ENCODE measurements at places on chromosomes 2 and 18.

DNA sequence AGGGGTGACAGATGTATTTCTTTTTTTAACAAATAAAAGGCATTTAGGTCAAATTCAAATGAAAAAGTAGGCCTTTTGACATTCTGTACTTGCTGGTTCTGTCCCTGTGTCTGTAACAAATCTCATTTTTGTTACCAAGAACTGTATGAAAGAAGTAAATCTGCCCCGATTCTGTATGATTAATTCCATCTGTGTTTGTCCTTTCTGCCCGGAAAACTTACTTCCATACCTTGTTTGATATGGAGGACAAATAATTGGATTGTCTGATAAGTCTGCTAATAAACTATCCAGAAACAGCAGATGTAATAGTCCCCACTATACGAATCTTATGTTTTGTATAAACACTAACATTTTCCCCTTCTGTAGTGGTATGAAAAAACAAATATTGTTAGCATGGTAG is 69.8 kb downstream of the MEX3C start:
- no peak for DNase-seq

DNA sequence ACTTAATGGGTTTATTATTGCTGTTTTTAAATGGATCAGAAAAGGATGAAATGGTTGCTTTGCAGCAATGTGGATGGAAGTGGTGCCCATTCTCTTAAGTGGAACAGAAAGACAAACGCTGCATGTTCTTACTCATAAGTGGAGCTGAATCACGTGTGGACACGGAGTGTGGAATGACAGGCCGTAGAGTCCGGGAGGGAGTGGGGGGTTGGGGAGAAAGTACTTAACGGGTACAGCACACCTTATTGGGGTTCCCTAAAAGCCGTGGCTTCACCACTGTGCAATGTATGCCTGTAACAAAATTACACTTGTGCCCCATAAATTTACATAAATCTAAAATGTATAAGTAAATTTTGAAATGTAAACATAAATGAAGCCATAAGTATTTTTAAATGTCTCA is 64.0 kb upstream of the CTDP1 start:
- DNase-seq = no peak

GRCh38 chr2:95374921-95375471 is 27.5 kb upstream of the FAHD2A start:
- DNase-seq = no peak

DNA sequence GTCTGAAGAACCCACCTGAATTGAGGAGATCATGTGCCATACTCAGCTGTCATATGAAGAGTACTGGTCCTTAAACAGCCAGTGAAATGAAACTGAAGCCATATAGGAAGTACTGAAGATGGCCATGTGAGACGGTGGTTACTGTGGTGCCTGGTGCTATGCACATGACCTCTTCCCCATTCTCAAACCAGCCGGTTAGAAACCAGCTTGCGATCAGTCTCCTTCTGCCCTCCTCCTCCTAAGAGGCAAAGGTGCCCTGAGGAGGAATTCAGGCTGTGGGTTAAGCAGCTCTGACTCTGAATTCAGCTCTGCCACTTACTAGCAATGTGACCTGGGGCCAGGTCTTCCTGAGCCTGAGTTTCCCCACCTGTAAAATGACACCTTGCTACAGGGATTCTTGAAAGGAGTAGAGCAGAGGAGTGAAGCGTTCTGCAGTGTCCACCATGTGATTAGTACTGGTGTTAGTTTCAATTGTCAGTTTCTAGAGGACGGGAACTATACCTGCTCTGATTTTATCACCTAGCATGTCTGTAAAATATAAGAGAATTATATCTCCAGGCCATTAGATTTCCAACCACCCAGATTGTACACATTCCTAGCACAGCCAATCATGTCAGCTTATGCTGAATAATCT is 5.1 kb downstream of the FECH start:
- DNase-seq = peak; percentile 92

DNA sequence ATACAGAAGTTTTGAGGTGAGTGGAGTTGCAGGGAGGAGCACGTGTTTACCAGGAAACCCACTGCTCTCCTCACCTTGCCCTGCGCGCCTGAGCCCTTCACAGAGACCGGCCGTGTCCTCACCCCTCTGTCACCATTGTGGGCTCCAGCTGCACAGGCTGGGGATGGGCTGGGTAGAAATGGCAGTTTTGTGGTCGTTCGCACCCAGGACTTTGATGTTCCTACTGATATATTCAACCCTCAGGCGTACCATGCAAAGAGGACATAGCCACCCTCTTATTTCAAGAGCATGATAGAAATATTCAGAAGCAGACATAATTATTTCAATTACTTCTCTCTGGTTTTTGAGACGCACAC is 78.2 kb downstream of the GBX2 start:
- no peak for DNase-seq

GRCh38 chr18:58780045-58780444 is 84.6 kb upstream of the ZNF532 start:
- no peak for DNase-seq

DNA sequence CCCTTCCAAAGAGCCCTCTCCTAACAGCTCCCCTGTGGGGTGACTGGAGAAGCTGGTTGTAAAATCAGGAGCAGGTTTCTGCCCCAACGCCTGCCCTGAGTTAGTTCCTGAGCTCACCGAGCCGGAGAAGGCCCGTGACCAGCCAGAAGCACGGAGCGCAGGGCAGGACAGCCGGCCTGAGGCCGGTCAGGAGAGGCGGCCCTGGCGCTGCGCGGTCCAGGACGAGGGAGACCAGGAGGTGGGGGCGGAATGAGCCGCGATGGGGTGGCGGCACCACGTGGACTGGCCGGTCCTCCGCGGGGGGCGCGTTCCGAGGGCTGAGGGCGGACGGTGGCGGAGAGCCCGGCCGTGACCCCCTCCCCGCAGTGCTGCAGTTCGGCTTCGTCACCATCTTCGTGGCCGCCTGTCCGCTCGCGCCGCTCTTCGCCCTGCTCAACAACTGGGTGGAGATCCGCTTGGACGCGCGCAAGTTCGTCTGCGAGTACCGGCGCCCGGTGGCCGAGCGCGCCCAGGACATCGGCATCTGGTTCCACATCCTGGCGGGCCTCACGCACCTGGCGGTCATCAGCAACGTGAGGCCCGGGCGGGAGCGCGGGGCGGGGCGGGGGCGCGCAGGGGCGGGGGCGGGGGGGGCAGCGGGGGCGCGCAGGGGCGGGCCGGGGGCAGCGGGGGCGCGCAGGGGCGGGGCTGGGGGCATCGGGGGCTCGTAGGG is 29.0 kb downstream of the ANO7 start:
- DNase-seq = no peak

GRCh38 chr2:160921386-160921964 is 238.8 kb upstream of the TANK start:
- no peak for DNase-seq

- DNase-seq = no peak
Measured at GRCh38 chr2:233846387-233847247, 7.7 kb downstream of the HJURP start.

GRCh38 chr2:147051248-147051647 is 793.6 kb upstream of the ACVR2A start:
- DNase-seq = no peak

DNA sequence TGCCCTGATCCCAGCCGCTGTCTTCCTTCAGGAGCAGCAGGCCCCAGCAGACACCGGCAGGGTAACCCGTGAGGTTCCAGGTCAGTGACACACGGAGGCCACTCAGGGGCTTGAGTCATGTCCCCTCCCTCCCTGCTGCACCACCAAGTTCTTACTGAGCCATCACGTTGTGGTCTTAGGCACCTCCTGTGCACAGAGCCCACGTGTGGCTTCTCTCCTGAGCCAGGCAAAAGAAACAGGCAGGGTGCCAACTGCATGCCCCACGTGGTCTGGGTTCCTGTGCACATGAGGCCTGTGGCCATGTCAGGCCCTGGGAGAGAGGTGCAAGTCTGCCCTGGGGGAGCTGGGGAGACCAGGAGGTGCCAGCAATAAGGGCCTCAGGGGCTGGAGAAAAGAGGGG is 264.8 kb downstream of the KLHL29 start:
- DNase-seq = peak; percentile 3

GRCh38 chr2:15311201-15311907 is 249.8 kb downstream of the NBAS start:
- DNase-seq = peak; percentile 39

DNA sequence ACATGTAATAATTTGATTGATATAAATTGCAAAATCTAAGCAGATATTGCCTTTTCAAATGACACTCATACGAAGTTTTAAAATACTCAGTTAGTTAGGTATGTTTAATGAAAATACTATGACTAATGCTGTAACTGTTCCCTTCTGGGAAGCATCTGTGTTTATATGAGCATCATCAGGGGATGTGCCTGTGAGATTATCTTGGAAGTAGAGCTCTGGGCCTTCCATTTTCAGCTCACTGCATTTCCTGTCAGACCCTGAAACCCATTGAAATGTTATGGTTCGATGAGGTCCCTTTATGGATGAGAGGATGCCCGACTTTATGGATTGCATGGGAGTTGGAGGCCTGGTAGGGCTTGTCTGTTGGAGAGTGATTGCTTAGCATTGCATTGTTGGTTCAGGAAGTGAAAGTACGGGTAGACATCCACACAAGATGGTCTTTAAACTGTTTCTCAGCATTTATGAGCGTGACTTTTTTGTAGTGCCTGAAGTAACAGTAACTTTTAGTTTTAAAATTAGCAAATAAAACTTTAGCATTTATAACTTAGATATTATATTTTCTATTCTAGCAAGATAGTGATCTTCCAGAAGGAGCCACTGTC is 28.7 kb downstream of the ELP2 start:
- DNase-seq = no peak

GRCh38 chr2:191152482-191153240 is 1.9 kb upstream of the STAT4 start:
- no peak for DNase-seq

DNA sequence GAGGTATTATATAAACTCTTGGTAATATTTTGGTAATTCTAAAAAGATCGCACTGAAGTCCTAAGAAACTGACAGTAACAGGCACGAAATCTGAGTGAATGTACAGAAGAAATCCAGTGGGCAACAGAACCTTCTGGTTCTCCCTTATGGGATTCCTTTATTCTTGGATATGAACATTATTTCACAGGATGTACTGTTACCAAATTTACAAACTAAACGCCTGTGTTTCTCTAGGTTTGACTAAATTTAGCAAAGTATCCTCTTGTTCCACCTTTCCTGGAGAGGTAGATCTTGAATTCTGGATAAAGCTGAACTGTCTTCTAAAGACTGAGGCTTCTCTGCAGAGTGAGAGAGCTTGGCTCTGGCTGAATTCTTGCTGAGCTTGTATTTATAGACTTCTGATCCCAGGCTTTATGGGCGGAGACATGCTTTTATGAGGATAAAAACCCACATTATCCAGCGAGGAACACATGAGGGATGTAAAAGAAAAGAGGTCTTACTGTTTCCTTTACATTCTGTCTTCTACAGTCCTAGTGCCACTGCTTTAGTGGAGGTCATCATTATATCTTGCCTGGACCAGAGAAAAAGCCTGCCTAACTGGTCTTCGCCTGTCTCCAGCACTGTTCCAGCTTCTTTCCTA is 220.8 kb downstream of the CDH2 start:
- no peak for DNase-seq

GRCh38 chr2:110678457-110679336 is 834 bp upstream of the BUB1 start:
- DNase-seq = peak; percentile 51

- DNase-seq = no peak
Measured at GRCh38 chr2:176003958-176004357, 1.9 kb upstream of the LNPK start.

DNA sequence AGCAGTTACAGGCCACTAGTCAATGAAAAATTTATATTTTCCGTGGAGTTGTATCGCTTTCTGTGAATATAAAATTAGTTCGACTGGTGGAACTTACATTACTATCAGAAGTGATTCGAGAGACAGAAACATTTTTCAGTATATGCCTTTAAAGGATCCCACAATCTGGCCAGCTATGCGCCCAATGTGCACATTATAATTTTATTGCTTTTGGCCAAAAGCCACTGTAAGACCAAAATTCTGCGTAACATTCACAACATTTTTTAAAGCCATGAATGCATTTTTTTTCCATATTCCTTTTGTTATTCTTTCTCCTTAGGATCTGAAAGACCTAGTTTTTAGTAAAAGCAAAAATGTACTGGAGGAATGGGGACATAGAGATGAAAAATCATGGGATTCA is 131.0 kb upstream of the CHAC2 start:
- DNase-seq = no peak

GRCh38 chr2:196516564-196516963 is 123.0 kb upstream of the CCDC150 start:
- DNase-seq = no peak

- DNase-seq = no peak
Measured at GRCh38 chr18:61602836-61603235, 269.6 kb downstream of the CDH20 start.

DNA sequence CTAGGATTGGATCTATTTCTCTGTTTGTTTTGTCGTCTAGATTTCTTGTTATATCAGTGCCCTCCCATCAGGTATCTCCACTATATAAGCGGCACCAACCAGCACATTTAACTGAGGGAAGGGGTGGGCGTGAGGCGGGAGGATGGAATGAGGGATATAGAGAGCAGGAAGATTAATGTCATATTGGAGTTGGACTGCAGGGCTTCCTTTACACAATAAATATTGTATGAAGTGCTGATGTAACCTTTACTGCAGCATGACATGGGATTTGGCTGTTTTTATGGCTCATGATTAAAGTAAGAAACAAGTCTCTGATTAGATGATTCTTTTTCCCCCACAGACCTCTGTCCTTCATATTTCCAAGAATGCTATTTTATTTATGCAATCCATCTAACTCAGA is 54.8 kb downstream of the TMEM200C start:
- no peak for DNase-seq

- no peak for DNase-seq
Measured at GRCh38 chr2:75421986-75422385, 138.8 kb downstream of the EVA1A start.

DNA sequence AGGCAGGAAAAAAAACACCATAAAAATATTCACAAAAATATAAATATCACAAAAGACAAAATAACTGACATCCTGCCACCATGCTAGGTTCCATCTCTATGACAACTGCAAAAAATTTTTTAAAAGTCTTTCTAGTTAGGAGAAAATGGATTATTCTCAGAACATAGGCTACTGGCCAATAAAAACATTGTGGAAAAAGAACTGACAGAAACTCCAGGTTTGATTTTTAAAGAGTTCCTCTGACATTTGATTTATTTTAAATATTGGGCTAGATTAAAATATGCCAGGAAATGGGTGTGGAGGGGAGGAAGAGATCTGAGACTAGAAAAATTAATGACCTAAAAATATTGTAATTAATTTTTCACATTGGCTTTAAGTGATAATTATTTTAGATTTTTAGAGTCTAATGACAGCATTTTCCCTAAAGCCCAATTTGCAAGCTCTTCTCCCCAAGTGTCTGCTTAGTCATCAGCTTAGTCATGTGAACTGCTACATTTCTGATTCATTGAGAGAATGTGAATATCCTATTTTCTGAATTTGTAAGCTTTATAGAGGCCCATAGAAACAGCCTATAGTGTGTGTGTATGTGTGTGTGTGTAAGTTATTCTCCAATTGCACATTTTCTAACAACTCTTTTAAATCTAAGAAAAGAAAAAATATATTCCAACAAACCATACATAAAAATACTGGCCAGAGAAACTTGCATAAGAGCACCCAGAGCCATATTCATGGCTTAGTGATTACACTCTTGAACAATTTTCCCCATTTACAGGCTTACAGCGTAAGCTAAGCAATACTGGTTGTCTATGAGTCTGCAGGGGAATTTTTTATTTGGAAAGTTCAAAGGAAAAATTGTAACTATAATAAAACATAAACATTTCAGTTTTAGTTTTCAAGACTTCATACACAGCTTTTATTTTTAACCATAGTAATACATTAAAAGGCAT is 48.4 kb downstream of the TMEFF2 start:
- no peak for DNase-seq
